ENCODE measurements at places on chromosomes 6 and 20.
A peak's percentile ranks its signal among the peaks of the same experiment; 100 is the strongest.

DNA sequence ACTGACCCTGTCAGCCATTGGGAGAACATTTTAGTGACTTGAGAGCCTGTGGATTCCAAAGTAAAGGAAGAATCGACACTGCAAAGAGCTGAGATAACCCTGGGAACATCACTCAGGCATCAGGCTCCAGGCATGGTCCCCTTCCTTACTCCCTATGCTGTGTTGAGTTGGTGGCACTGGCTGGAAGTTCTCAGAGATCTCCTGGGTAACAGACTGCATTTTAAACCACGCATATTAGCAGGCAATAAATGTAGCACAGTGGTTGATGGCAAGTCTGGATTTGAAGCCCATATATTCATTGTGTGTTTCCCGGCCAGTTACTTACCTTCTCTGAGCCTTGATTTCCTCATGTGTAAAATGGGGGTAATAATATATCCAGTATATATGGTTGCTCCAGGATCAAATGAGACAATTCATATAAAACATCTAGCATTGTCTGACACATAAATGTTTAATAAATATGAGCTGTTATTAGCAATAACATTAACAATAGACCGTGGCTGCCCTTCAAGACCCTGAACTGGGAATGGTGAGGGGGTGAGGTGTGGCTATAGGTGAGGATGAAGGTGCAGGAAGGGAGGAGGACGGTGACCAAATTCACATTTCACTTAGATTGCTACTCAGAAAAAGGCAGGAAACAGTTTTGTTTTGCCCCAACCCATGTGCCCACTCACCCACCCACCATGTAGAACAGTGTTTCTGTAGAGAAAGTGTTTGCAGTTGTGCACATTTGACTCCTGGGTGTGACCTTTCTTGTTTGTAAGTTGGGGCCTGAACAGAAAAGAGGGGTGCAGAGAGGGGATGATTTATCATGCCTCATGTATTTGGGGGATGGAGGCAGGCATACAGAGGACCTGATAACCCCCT, 2.1 kb downstream of the PLCG1 start:
- peak overlapping the region; percentile 90 for H3K27ac ChIP-seq
- peak overlapping the region; percentile 89 for H3K4me3 ChIP-seq
- H3K36me3 ChIP-seq: peaks cover 3% of the 10 kb centered on the region
- H3K4me1 ChIP-seq: peaks cover 62% of the 10 kb centered on the region
- H3K27me3 ChIP-seq: no peaks in the 10 kb centered on the region
- DNase-seq: no peak

GRCh38 chr20:52532674-52533073, 341.1 kb upstream of the ZFP64 start:
- DNase-seq: no peak
- no peaks in the 10 kb centered on the region for H3K4me1 ChIP-seq
- H3K27ac ChIP-seq: no peak overlapping the region
- no peaks in the 10 kb centered on the region for H3K27me3 ChIP-seq
- no peak overlapping the region for H3K4me3 ChIP-seq

GRCh38 chr20:60507087-60507694, 549.0 kb downstream of the CDH26 start:
- no peaks in the 10 kb centered on the region for H3K36me3 ChIP-seq
- no peak for DNase-seq
- H3K27me3 ChIP-seq: no peaks in the 10 kb centered on the region
- no peak overlapping the region for H3K4me3 ChIP-seq
- peaks cover 3% of the 10 kb centered on the region for H3K4me1 ChIP-seq

DNA sequence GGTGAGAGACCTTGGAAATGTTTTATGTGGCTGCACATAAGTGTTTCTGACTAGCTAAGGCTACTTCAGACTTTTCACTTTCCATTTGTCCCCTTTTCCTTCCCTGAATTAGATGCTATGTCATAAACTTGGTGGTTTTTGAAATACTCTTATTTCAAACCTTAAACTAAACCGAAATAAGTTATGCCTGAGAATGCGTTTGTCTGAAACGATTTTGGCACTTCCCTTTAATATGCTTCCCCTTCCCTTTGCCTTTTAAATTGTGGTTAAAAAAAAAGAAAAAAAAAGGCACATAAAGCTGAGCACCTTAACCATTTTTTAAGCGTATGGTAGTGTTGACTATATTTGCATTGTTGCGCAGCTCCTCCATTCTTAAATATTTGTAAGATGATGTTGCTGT, 14.3 kb downstream of the ZNF451 start:
- DNase-seq: no peak
- peaks cover 62% of the 10 kb centered on the region for H3K36me3 ChIP-seq
- H3K27me3 ChIP-seq: no peaks in the 10 kb centered on the region
- H3K27ac ChIP-seq: no peak overlapping the region

DNA sequence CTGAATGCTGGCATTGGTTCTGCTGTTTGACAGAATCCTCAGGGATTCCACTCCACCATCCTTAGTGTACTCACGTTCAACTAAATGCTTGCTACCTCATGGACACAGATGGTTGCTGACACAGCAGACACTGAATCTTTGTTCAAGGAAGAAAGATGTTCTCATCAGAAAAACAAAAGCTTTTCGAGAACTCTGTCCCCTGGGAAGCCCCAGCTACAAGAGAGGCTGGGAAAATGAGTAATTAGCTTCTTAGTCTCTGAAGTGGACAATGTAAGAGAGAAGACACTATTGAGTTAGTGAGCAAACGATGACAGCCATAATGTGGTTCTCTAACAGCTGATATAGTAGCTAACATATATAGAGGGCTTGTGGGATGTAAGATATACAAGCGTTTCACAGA, 30.9 kb upstream of the ENPP5 start:
- H3K27me3 ChIP-seq: peaks cover 10% of the 10 kb centered on the region
- DNase-seq: no peak
- H3K27ac ChIP-seq: no peak overlapping the region
- no peaks in the 10 kb centered on the region for H3K4me1 ChIP-seq
